ENCODE measurements at places on chromosomes 2 and 18.

DNA sequence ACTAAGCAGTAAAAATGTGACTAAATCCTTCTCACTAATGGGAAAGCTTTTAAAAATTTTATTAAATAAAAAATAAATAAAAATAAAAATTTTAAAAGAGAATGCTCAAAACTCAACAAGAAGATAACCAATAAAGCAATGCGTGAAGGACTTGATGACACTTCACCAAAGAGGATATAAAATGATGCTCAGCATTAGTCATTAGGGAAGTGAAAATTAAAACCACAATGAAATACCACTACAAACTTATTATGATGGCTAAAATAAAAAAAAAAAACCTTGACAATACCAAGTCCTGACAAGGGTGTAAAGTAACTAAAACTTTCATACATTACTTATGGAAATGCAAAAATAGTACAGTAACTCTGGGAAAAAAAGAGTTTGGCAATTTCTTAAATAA is 3.3 kb upstream of the WDR75 start:
- no peak for DNase-seq

- peak; percentile 32 for DNase-seq
Observed at GRCh38 chr2:210288408-210288807, 26.6 kb downstream of the MYL1 start.

GRCh38 chr18:56139792-56140254 is 498.6 kb downstream of the TXNL1 start:
- no peak for DNase-seq

DNA sequence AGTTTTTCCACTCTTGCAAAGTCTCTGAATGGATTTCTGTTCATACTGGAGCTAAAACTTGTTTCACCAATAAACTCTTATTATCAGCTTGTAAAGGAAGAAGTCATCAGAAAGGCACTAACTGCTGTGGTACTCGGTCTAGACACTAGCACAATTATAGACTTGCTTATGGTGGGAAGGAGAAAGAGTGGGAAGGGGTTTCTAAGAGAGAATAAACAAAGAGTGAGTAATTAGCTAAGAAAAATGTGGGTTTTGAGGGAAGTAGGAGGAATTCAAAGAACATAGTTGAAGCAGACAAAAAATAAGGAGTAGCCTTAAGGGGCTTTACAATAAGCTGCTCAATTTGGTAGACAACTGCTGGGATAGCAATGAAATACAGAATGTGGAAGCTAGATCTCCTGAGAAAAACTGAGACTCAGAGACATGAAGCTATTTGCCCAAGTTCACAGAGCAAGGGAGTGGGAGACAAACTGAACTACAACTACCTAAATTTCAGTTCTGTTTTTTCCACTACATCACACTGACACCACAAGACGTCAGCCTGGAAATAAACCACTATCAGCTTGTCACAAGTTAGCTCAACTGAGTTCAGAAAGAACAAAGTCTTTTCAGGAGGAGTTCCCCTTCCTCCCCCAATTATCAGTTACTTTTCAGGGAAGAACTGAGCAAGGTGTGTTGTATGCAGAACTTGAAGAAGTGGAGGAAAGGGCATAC is 59.7 kb downstream of the MAP4K3 start:
- no peak for DNase-seq

DNA sequence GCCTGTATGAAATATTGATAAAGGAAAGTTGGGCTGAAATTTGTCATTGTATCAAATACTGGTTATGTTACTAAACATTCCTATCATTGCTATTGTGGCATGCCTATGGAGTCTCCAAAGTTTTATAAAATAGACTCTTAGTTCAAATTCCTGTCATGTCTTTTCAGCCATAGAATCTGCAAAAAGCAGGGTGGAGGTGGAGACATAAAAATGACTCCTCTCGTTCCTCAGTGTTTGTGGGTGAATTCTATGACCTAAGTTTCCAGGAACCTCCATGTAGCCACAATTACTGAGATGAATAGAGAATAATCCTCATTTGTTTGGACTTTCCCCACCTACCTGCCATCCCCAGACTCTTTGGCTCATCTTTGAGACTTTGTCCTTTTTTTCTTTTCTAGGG is 326.3 kb upstream of the ETAA1 start:
- no peak for DNase-seq

Data from NCI-H1105 (cell line).